ENCODE measurements at places on chromosomes 1 and 21.

- peaks cover 2% of the 10 kb centered on the region for H3K36me3 ChIP-seq
- H3K27ac ChIP-seq = no peak overlapping the region
- no peak for DNase-seq
- no peaks in the 10 kb centered on the region for H3K27me3 ChIP-seq
These were observed 3.8 kb downstream of the DR1 start for GRCh38 chr1:93349231-93350135.

- H3K4me3 ChIP-seq = no peak overlapping the region
- H3K4me1 ChIP-seq = peaks cover 2% of the 10 kb centered on the region
- no peak for DNase-seq
- H3K36me3 ChIP-seq = no peaks in the 10 kb centered on the region
These were observed 3.5 kb upstream of the RNF220 start for GRCh38 chr1:44401256-44402228.

- no peaks in the 10 kb centered on the region for H3K4me1 ChIP-seq
- DNase-seq = no peak
- no peak overlapping the region for H3K4me3 ChIP-seq
- no peaks in the 10 kb centered on the region for H3K27me3 ChIP-seq
These were observed 24.7 kb downstream of the NPHS2 start for GRCh38 chr1:179550746-179551682.

GRCh38 chr1:199734186-199734585, 293.3 kb upstream of the NR5A2 start:
- H3K27me3 ChIP-seq = no peaks in the 10 kb centered on the region
- H3K36me3 ChIP-seq = no peaks in the 10 kb centered on the region
- no peak overlapping the region for H3K4me3 ChIP-seq
- no peak for DNase-seq
- H3K27ac ChIP-seq = no peak overlapping the region

GRCh38 chr1:72051538-72051937, 230.8 kb downstream of the NEGR1 start:
- H3K36me3 ChIP-seq = no peaks in the 10 kb centered on the region
- H3K4me3 ChIP-seq = no peak overlapping the region
- no peak overlapping the region for H3K27ac ChIP-seq
- no peaks in the 10 kb centered on the region for H3K4me1 ChIP-seq
- DNase-seq = no peak

DNA sequence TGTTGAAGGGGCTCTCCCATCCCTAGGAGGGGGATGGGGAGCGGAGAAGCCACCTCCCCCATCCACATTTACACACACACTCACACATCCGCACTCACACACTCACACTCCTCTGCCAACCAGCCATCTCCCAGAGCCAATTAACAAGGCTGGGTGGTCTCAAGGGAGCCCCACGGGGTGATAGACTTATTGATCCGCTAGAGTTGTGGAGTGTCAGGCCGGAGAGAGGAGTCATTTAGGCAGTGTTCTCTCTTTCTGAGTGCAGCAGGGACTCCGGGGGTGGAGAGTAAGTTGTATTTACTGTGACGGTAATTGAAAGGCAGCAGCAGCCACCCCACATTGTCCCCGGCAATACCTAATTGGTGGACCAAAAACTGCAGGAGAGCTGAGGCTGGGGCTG, 61.6 kb downstream of the KLHDC7A start:
- no peak for DNase-seq
- no peak overlapping the region for H3K27ac ChIP-seq
- H3K4me3 ChIP-seq = no peak overlapping the region
- H3K36me3 ChIP-seq = no peaks in the 10 kb centered on the region
- H3K27me3 ChIP-seq = peaks cover 13% of the 10 kb centered on the region
- H3K4me1 ChIP-seq = no peaks in the 10 kb centered on the region

- no peak for DNase-seq
- peaks cover 4% of the 10 kb centered on the region for H3K36me3 ChIP-seq
- no peak overlapping the region for H3K27ac ChIP-seq
- H3K4me3 ChIP-seq = no peak overlapping the region
These were observed 34.5 kb downstream of the BTG3 start for GRCh38 chr21:17578162-17578561.

GRCh38 chr1:197619008-197619640, 156.2 kb downstream of the DENND1B start:
- no peak for DNase-seq
- H3K4me3 ChIP-seq = no peak overlapping the region
- H3K27me3 ChIP-seq = no peaks in the 10 kb centered on the region
- H3K4me1 ChIP-seq = no peaks in the 10 kb centered on the region
- H3K36me3 ChIP-seq = no peaks in the 10 kb centered on the region

DNA sequence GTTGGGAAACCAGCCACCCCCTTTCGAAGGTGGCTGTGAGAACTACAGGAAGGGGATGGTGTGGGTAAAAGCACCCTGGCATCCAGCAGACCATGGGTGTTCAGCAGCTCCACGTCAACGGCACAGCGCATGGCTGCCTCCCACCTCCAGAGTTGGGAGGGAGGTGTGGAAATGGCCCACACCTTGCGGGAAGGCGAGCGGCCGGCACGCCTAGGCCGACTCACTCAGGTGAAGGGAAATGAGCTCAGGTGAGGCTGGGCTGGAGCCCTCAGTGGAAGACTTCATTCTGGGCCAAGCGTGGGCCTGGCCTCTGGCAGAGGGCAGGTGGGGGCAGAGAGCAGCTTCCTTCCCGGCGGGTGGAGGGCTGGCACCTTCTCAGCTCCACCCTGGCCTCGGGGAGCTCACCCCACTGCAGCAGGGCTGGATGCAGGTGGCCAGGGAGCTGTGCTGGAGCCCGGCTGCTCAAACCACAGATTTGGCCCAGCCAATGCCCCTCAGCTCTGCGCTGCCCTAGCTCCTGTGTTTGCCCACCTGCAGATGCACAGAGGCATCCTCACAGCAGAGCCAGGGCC, 24.8 kb upstream of the ALDH4A1 start:
- H3K27me3 ChIP-seq = no peaks in the 10 kb centered on the region
- no peaks in the 10 kb centered on the region for H3K36me3 ChIP-seq
- H3K4me3 ChIP-seq = no peak overlapping the region
- peak overlapping the region; percentile 74 for H3K27ac ChIP-seq
- no peaks in the 10 kb centered on the region for H3K4me1 ChIP-seq
- no peak for DNase-seq

GRCh38 chr1:5348732-5349465, 643.3 kb downstream of the NPHP4 start:
- H3K27me3 ChIP-seq = no peaks in the 10 kb centered on the region
- no peaks in the 10 kb centered on the region for H3K4me1 ChIP-seq
- DNase-seq = no peak
- H3K4me3 ChIP-seq = no peak overlapping the region

GRCh38 chr1:26728645-26729044, 32.8 kb downstream of the ARID1A start:
- H3K27ac ChIP-seq = no peak overlapping the region
- peaks cover 17% of the 10 kb centered on the region for H3K36me3 ChIP-seq
- no peaks in the 10 kb centered on the region for H3K27me3 ChIP-seq
- no peak overlapping the region for H3K4me3 ChIP-seq
- DNase-seq = no peak
- peaks cover 4% of the 10 kb centered on the region for H3K4me1 ChIP-seq

DNA sequence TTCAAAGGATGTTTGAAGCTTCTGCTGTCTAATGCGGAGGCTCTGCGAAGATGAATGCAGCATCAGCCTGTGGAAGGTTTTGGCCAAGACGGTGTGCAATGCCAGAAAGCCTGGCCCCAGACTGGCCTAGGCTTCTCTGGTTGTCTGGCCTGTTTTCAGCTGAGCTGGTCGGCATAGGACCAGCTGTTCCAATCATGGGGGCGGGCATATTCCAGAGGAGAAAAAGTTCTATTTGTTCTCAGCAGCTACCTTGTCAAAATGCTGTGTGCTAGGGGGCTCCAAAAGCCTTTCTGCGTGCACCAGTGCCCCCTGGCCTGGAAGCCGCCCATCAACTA, 57.6 kb downstream of the TGFB2 start:
- no peaks in the 10 kb centered on the region for H3K36me3 ChIP-seq
- H3K27ac ChIP-seq = no peak overlapping the region
- DNase-seq = no peak
- no peak overlapping the region for H3K4me3 ChIP-seq
- H3K27me3 ChIP-seq = no peaks in the 10 kb centered on the region
- no peaks in the 10 kb centered on the region for H3K4me1 ChIP-seq

- DNase-seq = no peak
- no peaks in the 10 kb centered on the region for H3K36me3 ChIP-seq
- H3K27me3 ChIP-seq = no peaks in the 10 kb centered on the region
- no peak overlapping the region for H3K4me3 ChIP-seq
- no peak overlapping the region for H3K27ac ChIP-seq
These were observed 147.3 kb downstream of the DUSP10 start for GRCh38 chr1:221594576-221594975.

DNA sequence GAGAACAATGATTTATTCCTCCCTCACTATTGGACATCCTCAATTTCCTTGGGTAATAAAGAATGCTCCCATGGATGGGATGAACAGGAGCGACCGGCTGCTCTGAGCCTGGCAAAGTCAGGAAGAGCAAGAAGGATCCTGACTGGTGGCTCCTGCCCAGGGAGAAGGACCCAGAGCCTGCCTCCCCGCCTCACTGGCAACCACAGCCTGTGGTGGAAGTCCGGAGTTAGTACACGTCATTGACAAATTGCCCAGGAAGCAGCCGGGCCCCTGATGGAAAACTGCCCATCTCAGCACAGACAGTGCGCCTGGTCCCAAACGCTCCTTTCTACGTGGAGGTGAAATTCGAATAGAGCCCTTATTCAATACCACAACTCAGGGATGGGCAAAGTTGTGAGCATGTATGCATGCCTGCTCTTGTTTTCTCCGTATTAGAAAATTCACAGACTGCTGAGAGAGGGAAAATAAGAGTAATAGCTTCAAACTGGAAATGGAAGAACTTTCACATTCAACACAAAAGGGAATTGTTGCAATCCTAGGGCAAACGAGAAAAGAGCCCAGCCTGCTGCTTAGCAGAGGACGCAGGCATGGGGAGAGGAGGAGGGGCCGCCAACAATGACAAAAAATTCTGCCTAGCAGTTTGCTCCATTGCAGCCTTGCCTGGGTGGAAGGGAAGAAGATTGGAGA, 397.1 kb upstream of the VAMP3 start:
- no peaks in the 10 kb centered on the region for H3K4me1 ChIP-seq
- H3K36me3 ChIP-seq = no peaks in the 10 kb centered on the region
- H3K27ac ChIP-seq = no peak overlapping the region
- no peaks in the 10 kb centered on the region for H3K27me3 ChIP-seq
- DNase-seq = no peak

DNA sequence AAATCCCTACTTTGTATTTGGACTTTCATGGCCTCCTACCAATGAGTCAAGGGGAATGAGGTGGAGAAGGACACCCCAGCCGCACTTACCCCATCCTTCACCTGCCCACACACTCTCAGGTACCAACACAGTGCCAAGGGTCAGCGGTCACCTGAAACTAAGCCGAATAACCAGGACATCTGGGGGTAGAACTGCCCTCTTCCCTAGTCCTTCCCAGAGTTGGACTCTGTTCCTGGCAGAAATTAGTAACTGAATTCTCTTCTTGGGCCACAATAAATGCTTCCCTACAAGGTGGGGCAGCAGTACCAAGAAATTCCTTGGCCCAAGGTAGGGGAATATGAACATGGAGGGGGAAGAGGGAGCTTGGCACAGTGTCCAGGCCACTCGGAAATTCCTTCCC, 7.3 kb downstream of the SLC45A3 start:
- H3K27me3 ChIP-seq = no peaks in the 10 kb centered on the region
- no peak for DNase-seq
- H3K4me1 ChIP-seq = peaks cover 94% of the 10 kb centered on the region
- no peak overlapping the region for H3K4me3 ChIP-seq
- H3K36me3 ChIP-seq = no peaks in the 10 kb centered on the region
- H3K27ac ChIP-seq = peak overlapping the region; percentile 24

GRCh38 chr1:17891205-17892110, 136.3 kb downstream of the ACTL8 start:
- no peaks in the 10 kb centered on the region for H3K27me3 ChIP-seq
- no peak for DNase-seq
- H3K4me1 ChIP-seq = no peaks in the 10 kb centered on the region
- H3K36me3 ChIP-seq = no peaks in the 10 kb centered on the region

GRCh38 chr1:40477678-40478053, 576 bp downstream of the ZFP69 start:
- H3K27ac ChIP-seq = no peak overlapping the region
- no peaks in the 10 kb centered on the region for H3K27me3 ChIP-seq
- H3K4me3 ChIP-seq = peak overlapping the region; percentile 94

GRCh38 chr1:204777591-204777990, 92.1 kb upstream of the LRRN2 start:
- no peak for DNase-seq
- H3K27ac ChIP-seq = no peak overlapping the region
- H3K4me3 ChIP-seq = no peak overlapping the region
- no peaks in the 10 kb centered on the region for H3K36me3 ChIP-seq
- no peaks in the 10 kb centered on the region for H3K27me3 ChIP-seq
- no peaks in the 10 kb centered on the region for H3K4me1 ChIP-seq

DNA sequence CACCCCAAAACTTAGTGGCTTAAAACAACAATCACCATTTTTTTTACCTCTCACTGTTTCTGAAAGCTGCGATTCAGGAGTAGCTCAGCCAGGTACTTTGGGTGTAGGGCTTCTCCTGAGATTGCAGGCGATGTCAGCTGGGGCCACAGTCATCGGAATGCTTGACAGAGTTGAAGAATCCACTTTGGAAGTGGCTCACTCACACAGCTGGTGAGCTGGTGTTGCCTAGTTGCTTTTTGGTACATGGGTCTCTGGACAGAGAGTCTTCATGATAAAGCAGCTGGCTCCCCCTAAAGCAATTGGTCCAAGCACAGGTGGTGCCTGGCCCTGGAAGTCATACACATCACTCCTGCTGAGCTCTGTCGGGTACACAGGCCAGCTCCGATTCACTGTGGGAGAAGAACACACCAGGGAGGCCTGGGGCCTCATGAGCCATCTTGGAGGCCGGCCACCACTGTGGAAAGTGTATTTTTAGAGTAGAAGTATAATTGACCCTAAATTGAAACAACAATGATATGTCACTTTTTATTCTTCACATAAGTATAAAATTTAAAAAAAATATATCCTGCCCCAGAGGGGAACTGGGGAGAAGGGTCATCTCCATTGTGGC, 75.2 kb upstream of the GALNT2 start:
- H3K27ac ChIP-seq = no peak overlapping the region
- no peaks in the 10 kb centered on the region for H3K36me3 ChIP-seq
- H3K4me1 ChIP-seq = no peaks in the 10 kb centered on the region
- H3K4me3 ChIP-seq = no peak overlapping the region
- DNase-seq = no peak
- no peaks in the 10 kb centered on the region for H3K27me3 ChIP-seq
